Aorta (tissue), 5 donors: ENCODE measurements at places on chromosomes 2 and 18.

- H3K4me1 ChIP-seq = no peaks in the 10 kb centered on the region
- peak; percentile 75 for DNase-seq
- no peak overlapping the region for H3K27ac ChIP-seq
- no peaks in the 10 kb centered on the region for H3K27me3 ChIP-seq
- H3K36me3 ChIP-seq = no peaks in the 10 kb centered on the region
- no peak overlapping the region for H3K4me3 ChIP-seq
Measured at GRCh38 chr18:9743200-9744016, 35.3 kb downstream of the RAB31 start.

GRCh38 chr2:177289824-177290628 lies 25.5 kb upstream of the NFE2L2 start:
- no peaks in the 10 kb centered on the region for H3K36me3 ChIP-seq
- H3K4me3 ChIP-seq = no peak overlapping the region
- no peak for DNase-seq
- peaks cover 5% of the 10 kb centered on the region for H3K4me1 ChIP-seq
- H3K27ac ChIP-seq = no peak overlapping the region

GRCh38 chr18:55406451-55406991 lies 181.5 kb downstream of the TCF4 start:
- DNase-seq = no peak
- H3K27me3 ChIP-seq = no peaks in the 10 kb centered on the region
- no peaks in the 10 kb centered on the region for H3K36me3 ChIP-seq
- H3K4me1 ChIP-seq = no peaks in the 10 kb centered on the region
- H3K27ac ChIP-seq = no peak overlapping the region

DNA sequence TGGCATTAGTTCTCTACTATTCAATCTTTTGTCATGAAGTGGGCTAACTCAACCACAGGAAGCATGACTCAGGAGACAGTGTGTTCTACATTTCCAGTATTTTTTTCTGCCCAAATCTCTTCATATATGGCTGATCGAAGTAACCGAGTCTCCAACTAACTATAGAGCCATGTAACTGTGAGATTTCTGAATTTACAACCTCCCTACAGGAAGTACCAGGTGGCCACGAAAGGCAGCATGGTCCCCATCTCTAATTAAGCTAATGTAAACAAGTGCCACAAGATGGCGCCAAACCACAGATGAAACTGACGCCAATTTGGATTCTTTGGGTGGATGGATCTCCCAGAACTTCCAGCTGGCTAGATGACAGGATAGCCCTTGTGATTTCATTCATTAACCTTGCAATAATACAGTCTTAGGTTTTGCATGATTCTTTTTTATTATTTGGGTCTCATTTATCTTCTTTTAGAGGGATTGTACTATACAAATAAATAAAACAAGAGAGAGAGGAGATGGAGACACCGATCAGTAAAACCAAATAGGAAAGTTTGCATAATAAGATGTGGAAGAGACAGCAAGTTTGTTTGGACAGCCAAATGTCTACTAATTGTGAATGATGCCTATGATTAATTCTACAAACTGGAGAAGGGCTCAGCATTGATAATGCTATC lies 18.3 kb upstream of the ARHGAP15 start:
- H3K4me3 ChIP-seq = no peak overlapping the region
- H3K36me3 ChIP-seq = no peaks in the 10 kb centered on the region
- H3K27me3 ChIP-seq = no peaks in the 10 kb centered on the region
- no peaks in the 10 kb centered on the region for H3K4me1 ChIP-seq

GRCh38 chr2:158011055-158011771 lies 90.5 kb upstream of the UPP2 start:
- H3K27ac ChIP-seq = no peak overlapping the region
- H3K4me3 ChIP-seq = no peak overlapping the region
- DNase-seq = no peak
- no peaks in the 10 kb centered on the region for H3K36me3 ChIP-seq
- H3K4me1 ChIP-seq = no peaks in the 10 kb centered on the region
- H3K27me3 ChIP-seq = no peaks in the 10 kb centered on the region

DNA sequence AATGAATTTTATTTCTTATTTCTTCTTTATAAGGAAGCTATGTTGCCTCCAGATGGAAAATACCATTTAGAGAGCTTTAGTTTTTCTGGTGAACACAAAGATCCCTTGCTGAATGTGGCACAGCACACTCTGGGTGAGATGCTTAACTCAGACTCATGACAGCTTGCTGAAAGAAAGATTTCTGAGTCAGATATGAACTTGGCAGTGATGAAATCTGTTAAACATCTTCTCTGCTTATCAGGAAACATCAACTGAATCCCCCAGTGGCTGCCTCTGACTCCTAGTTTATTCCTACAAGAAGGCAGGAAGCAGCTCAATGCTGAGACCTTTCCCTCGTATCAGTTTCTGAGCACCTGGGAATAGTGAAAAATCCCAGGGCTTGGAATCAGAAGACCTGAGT lies 162.8 kb downstream of the OSR1 start:
- H3K27me3 ChIP-seq = no peaks in the 10 kb centered on the region
- H3K36me3 ChIP-seq = peaks cover 1% of the 10 kb centered on the region
- DNase-seq = no peak
- no peaks in the 10 kb centered on the region for H3K4me1 ChIP-seq
- no peak overlapping the region for H3K27ac ChIP-seq
- H3K4me3 ChIP-seq = no peak overlapping the region

DNA sequence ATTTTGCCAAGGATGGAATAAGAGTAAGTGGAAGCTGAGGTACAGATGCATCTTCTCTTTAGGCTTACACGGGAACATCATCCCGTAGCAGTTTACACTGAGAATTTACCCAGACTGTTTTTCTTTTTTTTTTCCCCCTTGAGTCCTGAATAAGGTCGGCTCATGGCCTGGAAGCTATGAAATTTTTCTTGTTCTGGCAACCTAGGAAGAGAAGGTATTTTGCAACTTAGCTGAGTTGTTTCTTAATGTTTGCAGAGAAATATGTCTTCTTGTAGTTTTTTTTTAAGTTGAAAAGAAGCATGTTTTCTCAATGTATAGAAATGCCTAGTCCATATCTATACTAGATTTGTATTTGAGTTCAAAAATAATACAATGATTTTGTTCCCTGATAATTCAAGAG lies 712.5 kb downstream of the TDRD15 start:
- H3K4me3 ChIP-seq = no peak overlapping the region
- H3K36me3 ChIP-seq = no peaks in the 10 kb centered on the region
- no peaks in the 10 kb centered on the region for H3K4me1 ChIP-seq
- no peak for DNase-seq

DNA sequence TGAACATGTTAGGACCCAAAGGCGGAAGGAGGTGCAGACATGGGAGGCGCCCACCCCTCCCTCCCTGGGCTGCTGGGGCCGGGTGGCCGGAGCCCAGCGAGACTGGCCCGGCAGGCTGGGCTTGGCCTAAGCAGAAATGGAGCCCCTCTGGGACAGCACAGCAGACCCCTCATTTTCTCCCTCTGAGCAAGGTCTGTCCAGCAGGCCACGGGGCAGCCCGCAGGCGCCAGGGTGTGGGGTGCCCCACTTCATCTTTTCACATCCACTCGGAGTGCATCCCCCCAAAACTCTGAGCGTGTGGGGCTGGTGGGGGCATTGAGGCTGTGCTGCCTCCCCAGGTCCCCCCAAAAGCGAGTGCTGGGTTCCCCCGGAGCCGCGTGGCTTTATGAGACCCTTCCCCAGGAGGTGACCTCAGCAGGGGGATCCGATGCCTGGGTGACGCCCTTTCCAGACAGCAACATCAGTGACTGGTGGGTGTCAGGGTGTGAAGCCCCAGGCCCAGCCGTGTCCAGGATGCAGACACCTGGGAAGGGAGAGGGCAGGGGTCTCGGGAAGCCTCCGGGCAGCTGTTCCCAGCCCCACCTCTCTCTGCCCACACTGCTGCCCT lies 36.7 kb upstream of the GPC1 start:
- H3K4me3 ChIP-seq = no peak overlapping the region
- H3K36me3 ChIP-seq = no peaks in the 10 kb centered on the region
- no peak for DNase-seq
- no peaks in the 10 kb centered on the region for H3K27me3 ChIP-seq
- no peak overlapping the region for H3K27ac ChIP-seq
- H3K4me1 ChIP-seq = no peaks in the 10 kb centered on the region

GRCh38 chr2:170165129-170165528 lies 12.8 kb upstream of the MYO3B start:
- no peaks in the 10 kb centered on the region for H3K36me3 ChIP-seq
- H3K27ac ChIP-seq = no peak overlapping the region
- no peaks in the 10 kb centered on the region for H3K27me3 ChIP-seq
- H3K4me1 ChIP-seq = peaks cover 2% of the 10 kb centered on the region
